ENCODE measurements at places on chromosomes 4 and X. TPM values are rescaled to one million over a fixed set of nuclear protein-coding genes. Genes with fewer than 3 reads are reported as not detected.

SLC10A3 gene
- 10.7 TPM for total RNA-seq

HAND2 gene
- total RNA-seq = 0.73 TPM

NXF2 gene
- not detected for total RNA-seq

FRMPD4 gene
- 0.33 TPM for total RNA-seq

CLNK gene
- not detected for total RNA-seq

SLC49A3 gene
- total RNA-seq = 6.2 TPM

TMEM150C gene
- total RNA-seq = under 0.01 TPM

RHOXF2 gene
- not detected for total RNA-seq

GSX2 gene
- total RNA-seq = not detected

RLIM gene
- total RNA-seq = 70.2 TPM

LEF1 gene
- 151 TPM for total RNA-seq

DGKK gene
- not detected for total RNA-seq

FIP1L1 gene
- total RNA-seq = 45.1 TPM

LIMCH1 gene
- 0.31 TPM for total RNA-seq

RNF128 gene
- 23.1 TPM for total RNA-seq

MAGED4B gene
- 12.4 TPM for total RNA-seq

DCAF12L1 gene
- 2.0 TPM for total RNA-seq

PRSS12 gene
- 5.5 TPM for total RNA-seq

HMX1 gene
- not detected for total RNA-seq

PAGE4 gene
- total RNA-seq = not detected

LINC00632 gene
- total RNA-seq = 3.3 TPM

GRK4 gene
- 3.8 TPM for total RNA-seq

RBMXL3 gene
- total RNA-seq = not detected

TLR2 gene
- 1.4 TPM for total RNA-seq
